Activated naive CD8-positive, alpha-beta T cell treated with anti-CD3 and anti-CD28 coated beads for 36 hours (primary cell): ENCODE measurements at places on chromosomes 11 and 22. TPM values are rescaled to one million over a fixed set of nuclear protein-coding genes. Genes with fewer than 3 reads are reported as not detected.

DNA sequence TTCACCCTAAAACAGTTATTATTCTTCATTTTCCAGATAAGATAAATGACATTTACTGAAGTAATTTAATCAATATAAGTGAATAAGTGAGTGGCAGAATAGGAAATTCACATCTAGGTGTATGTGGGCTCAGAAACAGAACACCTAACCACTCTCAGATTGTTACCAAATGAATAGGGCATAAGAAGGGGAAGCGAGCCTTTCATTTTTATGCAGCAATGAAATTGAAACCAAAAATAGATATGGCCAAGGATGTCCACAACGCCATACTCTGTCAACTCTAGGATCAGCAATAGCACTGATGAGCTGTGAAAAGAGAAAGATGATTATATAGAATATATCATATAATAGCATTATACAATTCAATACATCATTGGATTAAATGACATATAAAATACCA lies 398.1 kb upstream of the API5 start:
- no peaks in the 10 kb centered on the region for H3K36me3 ChIP-seq
- H3K27me3 ChIP-seq = no peaks in the 10 kb centered on the region
- no peaks in the 10 kb centered on the region for H3K4me1 ChIP-seq
- no peak overlapping the region for H3K4me3 ChIP-seq

- H3K36me3 ChIP-seq = peaks cover 57% of the 10 kb centered on the region
- H3K4me3 ChIP-seq = no peak overlapping the region
- H3K27me3 ChIP-seq = no peaks in the 10 kb centered on the region
- DNase-seq = no peak
- no peak overlapping the region for H3K27ac ChIP-seq
These were observed 6.4 kb downstream of the CDCA5 start for GRCh38 chr11:65077451-65077850.

DNA sequence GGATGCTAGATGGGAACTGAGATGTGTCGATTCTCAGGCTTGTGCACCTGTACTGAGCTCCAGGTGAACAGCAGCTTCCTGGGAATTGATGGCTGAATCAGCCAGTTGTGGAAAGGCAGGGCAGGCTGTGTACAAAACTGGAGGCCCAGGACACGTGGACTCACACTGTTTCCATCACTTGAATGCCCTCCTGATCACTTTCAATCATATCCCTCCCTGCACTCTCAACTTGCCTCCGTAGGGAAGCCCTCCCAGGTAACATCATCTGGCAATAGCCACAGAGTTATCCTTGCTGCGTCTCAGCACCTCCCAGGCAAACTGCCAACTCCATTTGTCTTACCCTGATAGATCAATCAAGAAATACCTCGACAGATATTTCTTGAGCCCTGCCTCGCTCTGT lies 10.1 kb downstream of the FAM83F start:
- H3K27ac ChIP-seq = no peak overlapping the region
- H3K4me1 ChIP-seq = peaks cover 12% of the 10 kb centered on the region
- no peaks in the 10 kb centered on the region for H3K36me3 ChIP-seq

GRCh38 chr11:121248496-121248895 lies 44.1 kb upstream of the SC5D start:
- peaks cover 4% of the 10 kb centered on the region for H3K4me1 ChIP-seq
- H3K36me3 ChIP-seq = no peaks in the 10 kb centered on the region
- no peak overlapping the region for H3K4me3 ChIP-seq
- no peak overlapping the region for H3K27ac ChIP-seq
- H3K27me3 ChIP-seq = peaks cover 4% of the 10 kb centered on the region

- DNase-seq = no peak
- H3K36me3 ChIP-seq = no peaks in the 10 kb centered on the region
- no peaks in the 10 kb centered on the region for H3K27me3 ChIP-seq
- no peak overlapping the region for H3K4me3 ChIP-seq
These were observed 1.4 kb downstream of the NAALADL1 start for GRCh38 chr11:65056999-65057398.

TBX10 gene
- total RNA-seq = not detected

OR11H1 gene
- total RNA-seq = not detected

CCDC73 gene
- not detected for total RNA-seq
